CD8-positive, alpha-beta memory T cell (primary cell): ENCODE measurements at places on chromosomes 12 and 14. TPM values are rescaled to one million over a fixed set of nuclear protein-coding genes. Genes with fewer than 3 reads are reported as not detected.

DNA sequence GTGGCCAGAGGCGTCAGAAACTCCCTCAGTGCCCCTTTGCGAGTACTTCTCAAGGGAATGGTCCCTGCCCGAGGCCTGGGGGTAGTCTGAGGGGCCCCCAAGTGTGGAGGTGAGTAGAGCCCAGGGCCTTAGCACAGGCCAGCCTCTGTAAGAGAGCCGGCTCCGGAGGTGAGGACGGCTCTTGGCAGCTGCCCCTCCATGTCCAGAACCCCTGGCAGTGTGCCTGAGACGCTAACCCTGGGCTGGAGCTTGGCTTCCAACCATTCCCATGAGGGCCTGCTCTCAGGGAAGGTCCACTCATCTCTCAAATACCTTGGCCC is 61.7 kb downstream of the PRMT8 start:
- no peak for DNase-seq

GRCh38 chr12:89709995-89710872 is 1.6 kb upstream of the ATP2B1 start:
- DNase-seq = peak; percentile 23

GRCh38 chr12:41032386-41032785 is 155.7 kb upstream of the PDZRN4 start:
- DNase-seq = no peak

DNA sequence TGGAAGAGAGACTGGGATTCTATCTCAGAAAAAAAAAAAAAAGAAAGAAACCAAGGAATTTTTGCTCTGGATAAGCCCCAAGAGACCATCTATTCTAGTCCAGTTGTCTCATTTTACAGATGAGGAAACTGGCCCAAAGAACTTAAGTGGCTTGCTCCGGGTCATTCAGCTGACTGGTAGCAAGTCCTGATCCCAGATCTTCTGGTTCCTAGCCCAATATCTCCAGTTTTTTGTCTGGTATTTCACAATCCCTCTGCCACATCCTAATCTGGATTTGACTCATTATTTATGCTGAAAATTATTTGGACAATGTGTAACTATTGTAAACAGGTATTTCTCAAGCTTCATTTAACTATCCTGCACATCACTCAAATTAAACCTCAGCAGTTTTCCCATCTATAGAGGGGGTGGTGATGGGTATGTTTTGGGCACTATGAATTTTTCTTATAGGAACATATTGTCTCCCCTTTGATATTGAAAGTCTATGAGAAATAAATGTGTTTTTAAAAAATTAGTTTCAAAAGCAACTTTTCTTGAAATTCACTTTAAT is 43.4 kb downstream of the PPP2R5E start:
- no peak for DNase-seq

The ARHGEF40 gene
- total RNA-seq = 0.16 TPM
